ENCODE measurements at places on chromosomes 13 and 19.

DNA sequence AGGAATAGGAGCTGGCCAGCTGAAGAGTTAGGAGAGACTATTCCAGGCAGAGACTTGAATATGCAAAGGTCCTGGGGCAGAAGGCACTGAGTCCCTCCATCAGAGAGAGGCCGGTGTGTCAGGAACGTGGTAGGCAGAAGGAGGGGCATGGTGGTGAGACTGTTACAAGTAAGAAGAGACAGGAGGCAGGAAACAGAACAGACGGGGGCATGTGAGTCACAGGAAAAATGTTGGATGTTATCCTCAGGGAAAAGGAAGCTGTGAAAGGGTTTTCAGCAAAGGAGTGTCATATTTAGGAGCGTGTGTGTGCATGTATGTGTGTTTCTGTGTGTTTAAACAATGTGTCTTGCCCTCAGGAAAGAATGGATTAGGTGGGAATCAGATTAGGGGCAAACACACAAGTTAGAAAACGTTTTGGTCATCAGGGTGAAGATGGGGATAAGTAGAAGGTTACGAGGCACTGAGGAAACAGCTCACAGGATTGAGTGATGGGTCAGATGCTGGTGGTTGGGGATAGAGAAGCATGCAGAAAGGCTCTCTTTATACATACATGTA, 1.1 kb downstream of the EDDM13 start:
- peak; percentile 20 for DNase-seq

DNA sequence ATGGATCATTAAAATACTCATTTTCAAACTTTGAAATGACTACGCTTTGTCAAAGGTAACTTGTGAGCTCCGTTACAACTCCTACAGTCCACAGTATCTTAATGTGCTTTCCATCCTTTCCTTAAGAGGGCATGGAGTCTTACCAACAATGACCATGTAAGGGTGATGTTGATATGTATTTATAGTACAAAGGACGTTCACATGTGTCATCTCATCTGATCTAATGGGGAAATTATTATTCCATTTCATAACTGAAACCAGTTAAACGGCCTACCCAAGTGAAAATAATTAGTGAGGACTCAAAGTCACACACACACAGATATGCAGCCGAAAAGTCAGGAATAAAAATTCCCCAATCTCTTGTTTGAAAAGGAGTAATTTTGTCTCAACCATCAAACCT, 9.6 kb downstream of the USP12 start:
- no peak for DNase-seq

DNA sequence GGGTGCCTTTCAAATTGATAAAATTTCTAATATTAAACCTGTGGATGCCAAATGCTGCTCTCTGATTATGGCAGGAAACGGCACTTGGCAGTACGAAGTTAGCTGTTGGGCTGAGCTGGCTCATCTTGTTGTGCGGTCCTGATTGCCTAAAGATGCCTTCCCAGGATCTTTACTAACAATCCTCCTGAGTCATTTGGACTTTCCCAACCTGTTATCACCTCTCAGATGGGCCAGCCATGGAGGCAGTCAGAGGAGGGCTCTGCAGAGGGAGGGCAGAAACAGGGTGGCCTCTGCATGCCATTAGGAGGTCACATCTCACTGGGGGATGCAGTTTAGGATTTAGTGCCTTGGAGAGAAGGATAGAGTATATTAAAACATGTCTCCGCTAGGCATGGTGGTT, 27.3 kb downstream of the ALOX5AP start:
- no peak for DNase-seq

DNA sequence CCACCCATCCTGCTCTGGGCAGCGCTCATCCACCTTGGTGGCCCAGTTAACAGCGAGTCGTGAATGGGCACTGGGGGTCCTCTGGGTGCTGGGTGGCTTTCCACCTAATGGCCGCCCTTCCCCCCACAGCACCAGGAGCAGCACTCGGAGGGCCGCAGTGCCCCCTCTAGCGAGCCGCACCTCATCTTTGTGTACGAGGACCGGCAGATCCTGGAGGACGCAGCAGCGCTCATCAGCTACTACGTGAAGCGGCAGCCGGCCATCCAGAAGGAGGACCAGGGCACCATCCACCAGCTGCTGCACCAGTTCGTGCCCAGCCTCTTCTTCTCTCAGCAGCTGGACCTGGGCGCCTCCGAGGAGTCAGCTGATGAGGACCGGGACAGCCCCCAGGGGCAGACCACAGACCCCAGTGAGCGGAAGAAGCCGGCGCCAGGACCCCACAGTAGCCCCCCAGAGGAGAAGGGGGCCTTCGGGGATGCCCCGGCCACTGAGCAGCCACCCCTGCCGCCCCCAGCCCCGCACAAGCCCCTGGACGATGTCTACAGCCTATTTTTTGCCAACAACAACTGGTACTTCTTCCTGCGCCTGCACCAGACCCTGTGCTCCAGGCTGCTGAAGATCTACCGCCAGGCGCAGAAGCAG, 19.3 kb upstream of the F2RL3 start:
- no peak for DNase-seq

- no peak for DNase-seq
These were observed 525 bp downstream of the BORA start for GRCh38 chr13:72728290-72728605.

DNA sequence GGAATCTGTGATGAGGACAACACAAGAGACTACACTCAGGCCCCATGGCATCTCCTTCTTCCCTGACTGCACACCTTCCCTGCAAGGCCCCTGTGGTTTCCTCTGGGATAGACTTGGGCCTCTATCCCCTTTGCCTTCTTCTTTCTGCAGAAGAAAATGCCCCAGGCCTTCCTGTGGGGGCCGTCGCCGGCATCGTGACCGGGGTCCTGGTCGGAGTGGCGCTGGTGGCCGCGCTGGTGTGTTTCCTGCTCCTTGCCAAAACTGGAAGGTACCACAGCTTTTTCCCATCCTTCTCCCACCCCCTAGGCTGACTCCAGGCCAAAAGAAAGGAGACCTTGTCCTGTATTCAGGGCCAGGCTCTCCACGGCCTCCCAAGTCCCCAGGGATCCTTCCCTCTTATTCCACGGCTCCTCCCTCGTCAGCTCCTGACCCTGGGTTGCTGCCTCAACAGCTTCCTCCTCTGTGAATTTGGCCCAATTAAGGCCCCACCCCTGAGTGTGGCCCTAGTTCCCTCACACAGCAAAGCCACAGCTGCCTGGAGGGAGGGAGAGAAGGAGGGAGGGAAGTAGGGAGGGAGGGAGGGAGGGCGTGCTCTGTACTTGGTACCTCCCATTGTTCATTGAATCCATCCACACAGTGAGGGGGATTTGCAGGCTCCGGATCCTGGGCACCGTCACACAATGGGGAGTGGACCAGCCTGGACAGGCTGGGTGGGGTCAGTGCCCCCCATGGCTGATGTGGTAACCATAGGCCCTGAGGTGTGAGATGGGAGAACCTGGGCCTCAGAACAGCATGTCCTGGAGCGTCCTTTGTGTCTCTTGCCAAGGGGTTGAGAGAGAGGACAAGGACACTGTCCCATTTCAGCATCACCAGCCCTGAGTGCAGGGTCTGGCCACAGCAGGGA, 12.5 kb downstream of the CEACAM3 start:
- no peak for DNase-seq

DNA sequence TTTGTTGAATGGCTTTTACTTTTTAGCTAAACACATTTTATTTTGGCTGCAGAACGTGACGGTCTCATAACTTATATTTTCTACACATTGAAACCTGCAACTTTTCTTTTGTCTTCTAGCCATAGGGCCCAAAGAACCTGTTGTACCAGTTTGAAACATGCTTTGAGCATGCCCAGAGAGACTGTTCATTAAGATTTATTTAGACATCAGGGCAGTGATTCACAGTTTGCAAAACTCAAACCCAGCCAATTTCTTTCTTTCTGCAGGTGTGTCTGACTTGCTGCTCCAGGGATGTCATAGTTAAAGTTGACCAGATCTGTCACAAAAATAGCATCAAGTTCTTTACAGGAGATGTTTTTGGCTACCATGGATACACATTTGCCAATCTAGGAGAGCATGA, 22.0 kb downstream of the SAE1 start:
- DNase-seq = no peak

GRCh38 chr13:112917056-112917664, 51.9 kb upstream of the MCF2L start:
- DNase-seq = no peak

DNA sequence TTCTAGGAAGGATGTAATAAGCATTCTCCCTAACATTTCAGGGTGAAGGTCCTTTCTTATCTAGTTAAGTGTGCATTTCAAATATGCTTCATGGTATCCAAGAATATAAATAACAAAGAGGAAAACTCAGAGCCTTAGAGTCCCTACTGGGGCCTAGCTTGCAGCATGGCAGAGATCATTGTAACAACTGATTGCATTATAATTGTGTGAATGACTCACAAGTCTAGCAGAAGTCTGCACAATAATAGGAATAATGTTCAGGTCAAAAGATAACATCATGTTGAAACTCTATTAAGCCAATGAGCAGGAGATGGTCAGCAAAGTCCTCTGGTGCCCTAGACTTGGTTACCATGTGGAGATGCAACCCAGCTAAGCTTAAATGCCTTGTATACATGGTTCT, 3.4 kb downstream of the POSTN start:
- DNase-seq = no peak

DNA sequence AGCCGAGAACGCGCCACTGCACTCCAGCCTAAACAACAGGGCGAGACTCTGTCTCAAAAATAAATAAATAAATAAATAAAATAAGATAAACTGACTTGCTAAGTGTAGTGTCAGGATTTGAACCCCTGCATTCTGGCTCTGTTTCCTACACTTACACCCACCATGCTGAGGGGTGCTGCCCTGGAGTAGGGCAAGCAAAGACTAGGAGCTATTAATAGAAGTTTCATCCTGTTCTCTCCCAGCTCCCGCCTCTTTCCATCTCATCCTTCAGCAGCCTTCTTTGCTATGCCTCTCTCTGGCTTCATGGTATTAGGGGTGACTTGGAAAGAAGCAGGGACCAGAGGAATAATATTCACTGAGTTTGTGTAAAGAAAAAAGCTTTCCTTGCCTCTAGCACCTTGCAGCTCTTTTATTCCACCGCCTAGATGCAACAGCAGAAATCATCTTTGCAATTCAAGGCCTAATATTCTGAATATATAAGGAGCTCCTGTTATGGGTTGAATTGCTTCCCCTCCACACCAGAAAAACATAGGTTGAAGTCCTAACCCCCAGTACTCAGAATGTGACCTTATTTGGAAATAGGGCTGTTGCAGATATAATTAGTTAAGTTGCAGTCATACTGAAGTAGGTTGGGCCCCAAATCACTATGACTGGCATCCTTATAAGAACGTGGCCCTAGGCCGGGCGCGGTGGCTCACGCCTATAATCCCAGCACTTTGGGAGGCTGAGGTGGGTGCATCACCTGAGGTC, 8.7 kb upstream of the PLAUR start:
- DNase-seq = no peak

- no peak for DNase-seq
These were observed 13.6 kb upstream of the ICAM3 start for GRCh38 chr19:10352764-10353671.

- DNase-seq = no peak
These were observed 1459.5 kb upstream of the PCDH20 start for GRCh38 chr13:62875118-62875640.

- DNase-seq = no peak
These were observed 182.4 kb upstream of the UFM1 start for GRCh38 chr13:38167164-38167822.

- DNase-seq = no peak
These were observed 58.7 kb downstream of the IER2 start for GRCh38 chr19:13208672-13209483.
